Kidney (tissue), 22 donors: ENCODE measurements at places on chromosomes 6 and 20. TPM values are rescaled to one million over a fixed set of nuclear protein-coding genes. Genes with fewer than 3 reads are reported as not detected.

The ATP6V1G2 gene
- 6.0 TPM for polyA plus RNA-seq

The THBS2 gene
- polyA plus RNA-seq: 2.7 TPM

- no peak for DNase-seq
Measured at GRCh38 chr6:105753207-105753606, 332.9 kb upstream of the PRDM1 start.

- DNase-seq: no peak
Measured at GRCh38 chr6:49913636-49914375, 47.5 kb upstream of the CRISP1 start.

DNA sequence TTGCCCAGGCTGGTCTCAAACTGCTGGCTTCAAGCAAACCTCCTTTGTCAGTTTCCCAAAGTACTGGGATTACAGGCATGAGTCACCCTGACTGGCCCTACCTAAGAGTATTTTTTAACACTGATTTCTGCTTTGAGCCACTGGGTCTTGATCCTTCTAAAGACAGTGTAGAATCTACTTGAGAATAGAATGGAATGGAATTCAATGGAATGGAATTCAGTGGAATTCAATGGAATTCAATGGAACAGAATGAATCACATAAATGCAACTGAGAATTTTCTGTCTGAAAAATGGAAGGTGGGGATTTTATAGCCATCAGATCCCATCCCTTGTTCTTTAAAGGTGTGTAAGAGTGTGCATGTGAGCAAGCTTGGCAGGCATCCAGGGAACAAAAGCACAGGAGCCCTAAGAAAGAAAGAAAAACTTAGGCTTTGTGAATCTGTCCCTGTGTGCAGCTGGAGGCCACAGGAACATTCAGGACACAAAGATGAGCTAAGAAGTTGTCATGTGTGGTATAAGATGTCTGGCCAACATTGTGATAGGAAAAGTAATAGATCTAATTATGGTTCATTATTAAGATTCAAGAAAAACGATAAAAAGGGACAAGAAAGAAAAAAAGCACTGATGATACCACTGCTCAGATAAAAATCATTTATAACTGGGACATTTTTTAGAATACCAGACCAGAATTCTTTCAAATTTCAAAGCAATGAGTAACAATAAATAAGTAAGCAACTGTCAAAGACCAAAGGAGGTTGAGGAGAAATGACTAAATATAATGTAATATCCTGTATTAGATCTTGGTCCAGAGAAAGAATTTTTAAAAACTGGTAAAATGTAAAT lies 681.0 kb upstream of the GJE1 start:
- no peak for DNase-seq

DNA sequence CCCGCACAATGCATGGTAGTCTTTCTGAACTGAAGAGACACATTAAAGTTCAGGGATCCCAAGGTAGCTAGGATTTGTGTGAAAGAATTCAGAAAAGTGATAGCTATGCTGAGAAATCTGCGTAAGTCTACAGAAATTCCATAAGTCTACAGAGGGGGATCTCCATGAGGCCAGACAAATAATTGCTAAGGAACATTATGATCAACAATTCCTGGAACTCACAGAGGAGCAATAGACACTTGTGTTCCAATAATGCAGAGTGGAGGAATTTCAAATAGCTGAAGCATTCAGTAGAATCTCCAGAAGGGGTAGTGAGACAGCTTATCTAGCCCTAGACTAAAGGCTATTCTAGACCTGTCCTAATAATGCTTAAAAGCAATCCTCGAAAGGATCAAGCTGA lies 315.7 kb upstream of the ECI2 start:
- DNase-seq: no peak

DNA sequence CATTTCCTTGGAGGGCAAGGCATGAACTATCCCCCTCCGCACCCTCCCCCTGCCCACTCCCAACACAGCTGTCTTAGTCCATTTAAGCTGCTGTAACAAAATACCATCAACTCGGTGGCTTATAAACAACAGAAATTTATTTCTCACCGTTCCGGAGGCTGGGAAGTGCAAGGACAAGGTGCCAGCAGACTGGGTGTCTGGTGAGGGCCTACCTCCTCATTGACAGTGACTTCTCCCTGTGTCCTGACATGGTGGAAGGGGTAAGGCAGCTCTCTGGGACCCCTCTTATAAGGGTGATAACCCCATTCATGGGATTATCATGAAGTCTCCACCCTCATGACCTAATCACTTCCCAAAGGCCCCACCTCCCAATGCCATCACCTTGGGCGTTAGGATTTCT lies 114.3 kb upstream of the MAFB start:
- DNase-seq: no peak

DNA sequence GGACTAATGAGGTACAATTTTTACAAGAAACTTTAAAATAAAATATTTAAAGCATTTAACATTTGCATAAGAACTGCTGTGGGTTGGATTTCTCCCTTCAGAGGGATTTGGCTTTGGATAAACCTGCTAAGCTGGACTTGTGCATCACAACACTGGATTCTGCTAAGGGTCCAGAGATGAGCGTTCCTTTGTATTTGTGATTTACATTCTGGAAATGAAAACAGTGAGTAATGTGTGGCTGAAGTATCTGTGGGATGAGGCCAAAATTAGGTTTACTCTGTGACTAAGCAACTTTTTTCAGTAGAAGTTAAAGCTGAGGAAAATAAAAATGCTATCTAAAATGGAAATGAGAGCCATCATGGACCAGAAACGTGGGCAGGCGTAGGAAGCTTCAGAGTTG lies 494.3 kb downstream of the EPM2A start:
- DNase-seq: no peak

DNA sequence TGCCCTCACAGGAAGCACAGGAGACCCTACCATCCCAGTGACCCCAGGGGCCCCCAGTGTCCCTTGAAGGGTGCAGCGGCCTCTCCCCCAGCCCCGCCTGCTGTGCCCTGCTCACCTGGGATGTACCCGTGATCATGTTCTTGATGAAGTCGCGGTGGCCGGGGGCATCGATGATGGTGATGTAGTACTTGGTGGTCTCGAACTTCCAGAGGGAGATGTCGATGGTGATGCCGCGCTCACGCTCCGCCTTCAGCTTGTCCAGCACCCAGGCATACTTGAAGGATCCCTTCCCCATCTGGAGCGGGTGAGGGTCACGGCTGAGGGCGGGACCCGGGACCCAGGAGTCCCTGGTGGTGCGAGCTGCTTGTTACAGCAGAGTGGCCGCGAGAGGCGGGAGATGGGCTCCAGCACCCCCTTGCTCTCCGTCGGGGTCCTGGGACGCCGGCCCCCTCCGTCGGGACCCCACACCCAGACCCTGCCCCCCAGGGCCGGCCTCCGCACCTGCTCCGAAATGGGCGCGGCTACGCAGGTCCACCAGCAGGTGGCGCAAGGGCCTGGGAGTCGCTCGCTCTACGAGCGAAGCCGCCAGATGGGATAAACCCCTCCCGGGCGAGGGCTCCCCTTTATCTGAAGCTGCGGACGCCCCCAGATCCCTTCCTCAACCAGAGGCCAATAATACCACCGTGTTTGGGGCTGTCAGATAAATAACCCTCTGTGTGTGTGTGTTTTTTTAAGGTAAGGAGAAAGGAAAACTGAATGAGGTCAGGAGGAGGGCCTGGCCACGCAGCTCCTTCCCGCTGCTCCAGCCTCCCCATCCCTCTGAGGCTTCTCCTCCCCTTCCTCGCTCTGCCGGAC lies 2.9 kb downstream of the EEF1A2 start:
- DNase-seq: peak; percentile 67

- DNase-seq: no peak
Measured at GRCh38 chr20:62617711-62618483, 24.4 kb upstream of the SLCO4A1 start.
